ENCODE measurements at places on chromosomes 2 and 18.

DNA sequence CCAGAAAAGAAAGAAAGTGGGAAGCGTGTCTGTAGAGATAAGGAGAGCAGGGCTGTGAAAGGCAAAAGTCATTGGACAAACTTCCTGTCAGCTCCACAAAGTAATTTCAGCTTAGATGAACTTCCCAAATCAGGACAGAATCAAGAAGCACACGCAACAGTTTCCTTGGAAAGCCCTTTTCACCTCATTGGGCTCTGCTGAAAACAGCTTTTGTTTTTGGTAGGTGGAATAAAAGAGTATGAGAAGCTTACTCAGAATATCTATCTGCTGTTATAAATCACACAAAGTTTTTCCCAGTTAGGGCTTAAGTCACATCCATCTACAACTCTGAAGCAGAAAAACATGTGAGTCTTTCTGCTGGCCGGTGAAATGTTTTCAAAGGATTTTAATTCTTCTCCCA is 42.4 kb upstream of the EFEMP1 start:
- peak; percentile 99 for DNase-seq

- no peak for DNase-seq
These were observed 73.8 kb downstream of the RAB3GAP1 start for GRCh38 chr2:135125940-135126339.

GRCh38 chr2:46519265-46519664 is 39.9 kb downstream of the TMEM247 start:
- DNase-seq: no peak

DNA sequence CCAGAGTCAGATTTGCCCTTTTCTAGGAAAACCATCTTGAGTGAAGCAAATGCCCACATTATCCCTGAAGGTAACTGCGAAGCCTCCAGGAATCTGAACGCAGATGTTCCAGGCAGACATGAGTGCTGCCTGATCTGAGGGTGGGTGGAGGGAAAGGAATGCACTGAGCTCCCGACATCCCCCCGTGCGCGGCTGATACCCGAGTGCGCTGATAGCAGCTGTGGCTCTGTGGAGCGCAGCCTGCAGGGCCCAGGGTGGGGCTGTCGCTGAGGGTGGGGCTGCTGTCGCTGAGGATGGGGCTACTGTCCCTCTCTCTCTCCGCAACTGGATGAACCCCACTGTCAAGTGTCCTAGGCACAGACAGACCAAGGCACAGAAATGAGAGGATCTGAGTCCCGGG is 82.4 kb downstream of the GFPT1 start:
- DNase-seq: no peak

- peak; percentile 64 for DNase-seq
These were observed 4.5 kb downstream of the B4GALT6 start for GRCh38 chr18:31679791-31680432.

Data from endothelial cell of umbilical vein (primary cell).